Myometrial cell (primary cell): ENCODE measurements at places on chromosomes 3 and 15. TPM values are rescaled to one million over a fixed set of nuclear protein-coding genes. Genes with fewer than 3 reads are reported as not detected.

Gene RETNLB
- total RNA-seq, result not detected in 2 replicates

Gene PLCH1
- not detected in 2 replicates for total RNA-seq

Gene RBMS3
- 28.9 and 37.2 TPM in 2 replicates for total RNA-seq

Gene DUOX1
- not detected in 2 replicates for total RNA-seq

Gene ADIPOQ
- not detected in 2 replicates for total RNA-seq

Gene CATSPER2
- total RNA-seq, result 0.58 and 2.1 TPM in 2 replicates

Gene CEP63
- 17.6 and 17.9 TPM in 2 replicates for total RNA-seq

Gene GNB5
- 39.2 and 42.9 TPM in 2 replicates for total RNA-seq

Gene LINGO1
- 0.35 TPM in 1 of 2 replicates, not detected in the other for total RNA-seq

Gene KCTD6
- total RNA-seq, result 3.5 and 3.7 TPM in 2 replicates

Gene CCDC80
- 316 and 318 TPM in 2 replicates for total RNA-seq

Gene RTP4
- total RNA-seq, result 2.1 and 2.9 TPM in 2 replicates

Gene LYZL4
- total RNA-seq, result not detected in 2 replicates

Gene CHRFAM7A
- total RNA-seq, result not detected in 2 replicates
